T-cell (primary cell): ENCODE measurements at places on chromosomes 4 and X.

- no peaks in the 10 kb centered on the region for H3K27me3 ChIP-seq
- no peak overlapping the region for H3K4me3 ChIP-seq
- H3K36me3 ChIP-seq: no peaks in the 10 kb centered on the region
Observed at GRCh38 chrX:142804085-142804484, 221.6 kb upstream of the SPANXN4 start.

- H3K4me3 ChIP-seq: no peak overlapping the region
- DNase-seq: no peak
- H3K36me3 ChIP-seq: no peaks in the 10 kb centered on the region
- no peaks in the 10 kb centered on the region for H3K27me3 ChIP-seq
- no peak overlapping the region for H3K27ac ChIP-seq
Observed at GRCh38 chrX:138890491-138890890, 179.0 kb upstream of the FGF13 start.

- no peak overlapping the region for H3K4me3 ChIP-seq
- H3K4me1 ChIP-seq: no peaks in the 10 kb centered on the region
- H3K27ac ChIP-seq: no peak overlapping the region
Observed at GRCh38 chr4:171288816-171289432, 524.3 kb upstream of the GALNTL6 start.

- no peak overlapping the region for H3K4me3 ChIP-seq
- H3K27me3 ChIP-seq: no peaks in the 10 kb centered on the region
- no peaks in the 10 kb centered on the region for H3K4me1 ChIP-seq
- H3K36me3 ChIP-seq: no peaks in the 10 kb centered on the region
Observed at GRCh38 chr4:38958453-38959190, 73.6 kb downstream of the TMEM156 start.

DNA sequence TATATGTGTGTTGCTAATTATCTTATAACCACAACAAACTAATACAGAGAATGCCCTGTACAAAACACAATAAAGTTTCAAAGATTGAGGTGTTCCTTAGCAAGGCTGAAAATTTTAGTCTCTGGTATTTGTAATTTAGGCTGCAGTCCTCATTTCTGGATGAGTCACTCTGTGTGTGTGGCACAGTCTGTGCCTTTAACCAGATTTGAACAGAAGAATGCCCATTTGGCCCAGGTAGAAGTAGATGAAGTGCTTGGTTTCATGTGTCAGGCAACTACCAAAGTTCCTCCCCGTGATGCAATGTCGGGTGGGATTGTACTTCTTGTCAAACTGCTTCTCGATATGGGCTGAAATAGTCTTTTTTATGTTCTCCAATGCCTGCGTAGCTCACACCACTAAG is 91.6 kb upstream of the H2AZ1 start:
- no peaks in the 10 kb centered on the region for H3K36me3 ChIP-seq
- no peak overlapping the region for H3K27ac ChIP-seq
- no peaks in the 10 kb centered on the region for H3K27me3 ChIP-seq
- no peak overlapping the region for H3K4me3 ChIP-seq

- DNase-seq: no peak
- H3K4me3 ChIP-seq: no peak within 1 kb of the TSS
- no peak within 1 kb of the TSS for H3K27ac ChIP-seq
- no peaks in the 10 kb centered on the region for H3K36me3 ChIP-seq
- H3K27me3 ChIP-seq: peaks cover 8% of the 10 kb centered on the region
Observed at GRCh38 chr4:163473576-163473975, at the start of gene TKTL2. Gene TKTL2 (minus strand): TSS chr4:163473754. CDS start chr4:163473734, 20 bp downstream.

GRCh38 chr4:2340272-2341061 is 78.0 kb downstream of the ZFYVE28 start:
- H3K36me3 ChIP-seq: peaks cover 24% of the 10 kb centered on the region
- no peak for DNase-seq
- H3K27ac ChIP-seq: no peak overlapping the region
- H3K4me3 ChIP-seq: no peak overlapping the region
- no peaks in the 10 kb centered on the region for H3K27me3 ChIP-seq

DNA sequence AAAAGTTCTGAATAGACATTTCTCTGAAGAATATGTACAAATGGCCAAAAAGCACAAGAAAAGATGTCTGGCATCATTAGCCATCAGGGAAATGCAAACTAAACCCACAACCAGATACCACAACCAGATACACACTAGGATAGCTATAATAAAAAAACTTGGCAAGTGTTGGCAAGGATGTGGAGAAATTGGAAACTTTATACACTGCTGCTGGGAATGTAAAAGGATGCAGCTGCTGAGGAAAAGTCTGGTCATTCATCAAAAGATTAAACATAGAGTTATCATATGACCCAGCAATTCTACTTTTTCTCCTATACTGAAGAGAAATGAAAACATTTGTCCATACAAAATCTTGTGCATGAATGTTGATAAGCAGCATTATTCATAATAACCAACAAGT is 92.3 kb downstream of the UCHL1 start:
- no peaks in the 10 kb centered on the region for H3K36me3 ChIP-seq
- H3K27me3 ChIP-seq: no peaks in the 10 kb centered on the region
- H3K4me1 ChIP-seq: no peaks in the 10 kb centered on the region
- no peak overlapping the region for H3K27ac ChIP-seq

DNA sequence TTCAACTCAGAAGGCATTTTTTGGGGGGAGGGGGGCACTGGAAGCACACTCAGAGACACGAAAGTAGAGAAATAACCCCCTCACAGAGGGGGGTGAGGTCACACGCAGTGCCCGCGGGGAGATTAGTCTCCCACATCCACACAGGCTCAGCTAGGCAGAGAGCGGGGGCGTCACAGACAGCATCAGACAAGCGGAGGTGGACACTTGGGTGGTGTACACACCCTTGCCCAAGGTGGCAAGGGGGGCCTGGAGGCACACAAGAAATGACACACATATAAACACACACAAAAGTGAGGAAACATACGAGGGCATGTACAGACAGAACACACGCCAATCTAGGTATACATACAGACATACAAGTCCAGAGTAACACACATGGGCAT is 637 bp upstream of the SYN1 start:
- H3K27me3 ChIP-seq: no peaks in the 10 kb centered on the region
- DNase-seq: no peak
- peaks cover 25% of the 10 kb centered on the region for H3K4me1 ChIP-seq
- H3K36me3 ChIP-seq: no peaks in the 10 kb centered on the region
- no peak overlapping the region for H3K27ac ChIP-seq
- H3K4me3 ChIP-seq: no peak overlapping the region

DNA sequence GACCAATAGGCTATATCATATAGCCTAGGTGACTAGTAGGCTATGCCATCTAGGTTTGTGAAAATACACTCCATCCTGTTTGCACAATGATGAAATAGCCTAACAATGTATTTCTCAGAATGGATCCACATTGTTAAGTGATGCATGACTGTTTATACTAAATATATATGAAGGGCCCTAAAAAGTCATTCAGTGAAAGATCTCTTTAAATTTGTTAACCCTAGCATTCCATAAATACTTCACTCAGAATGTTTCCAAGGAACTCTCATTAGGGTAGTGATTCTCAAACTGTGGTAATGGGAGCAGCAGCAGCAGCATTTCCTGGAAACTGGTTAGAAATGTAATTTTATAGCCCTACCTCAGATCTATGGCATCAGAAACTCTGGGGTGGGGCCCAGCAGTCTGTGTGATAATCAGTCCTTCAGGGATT is 74.9 kb downstream of the PRRG1 start:
- no peaks in the 10 kb centered on the region for H3K27me3 ChIP-seq
- no peak overlapping the region for H3K27ac ChIP-seq
- H3K4me3 ChIP-seq: no peak overlapping the region
- no peak for DNase-seq
- no peaks in the 10 kb centered on the region for H3K36me3 ChIP-seq

DNA sequence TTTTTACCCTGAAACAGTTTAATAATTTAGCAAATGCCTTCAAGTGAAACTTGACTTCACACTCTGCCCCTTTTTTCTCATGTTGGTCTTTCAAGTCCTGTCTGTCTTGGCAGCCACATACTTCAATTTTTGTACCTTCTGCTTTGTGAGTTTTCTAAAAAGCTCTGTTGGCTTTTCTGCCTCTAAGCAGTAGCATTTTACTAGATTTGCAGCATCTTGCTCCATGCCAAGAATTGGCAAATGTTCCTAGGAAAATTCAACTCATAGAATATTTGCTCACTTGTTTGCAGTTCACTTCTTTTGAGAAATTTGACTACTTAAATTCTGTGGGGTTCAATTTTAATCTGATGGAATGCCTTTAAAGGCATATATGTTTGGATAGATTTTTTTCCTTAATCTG is 59.2 kb downstream of the FAM47A start:
- H3K27me3 ChIP-seq: no peaks in the 10 kb centered on the region
- no peaks in the 10 kb centered on the region for H3K36me3 ChIP-seq
- no peaks in the 10 kb centered on the region for H3K4me1 ChIP-seq
- no peak for DNase-seq
- H3K4me3 ChIP-seq: no peak overlapping the region
- no peak overlapping the region for H3K27ac ChIP-seq

DNA sequence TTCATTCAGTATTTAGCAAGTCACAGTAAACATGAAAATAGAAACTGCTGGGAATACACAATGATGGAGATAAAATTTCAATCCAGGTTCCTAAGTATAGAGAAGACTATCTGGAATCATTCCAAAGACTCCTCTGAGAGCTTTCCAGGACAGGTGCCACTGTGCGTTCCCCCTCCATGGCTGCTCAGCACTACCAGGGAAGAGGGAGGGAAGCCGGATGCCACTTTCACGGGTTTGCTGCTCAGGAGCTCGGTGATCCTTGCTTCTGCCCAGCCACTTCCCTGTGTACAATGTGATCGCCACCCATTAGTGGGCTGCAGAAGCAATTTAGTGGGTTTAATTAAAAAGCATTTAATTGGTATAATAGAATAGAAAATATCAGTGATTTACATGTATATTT is 94.5 kb downstream of the FNIP2 start:
- DNase-seq: no peak
- no peak overlapping the region for H3K4me3 ChIP-seq
- H3K27me3 ChIP-seq: no peaks in the 10 kb centered on the region
- H3K36me3 ChIP-seq: peaks cover 17% of the 10 kb centered on the region
- no peaks in the 10 kb centered on the region for H3K4me1 ChIP-seq

GRCh38 chrX:149819371-149819770 is 37.6 kb downstream of the MAGEA9 start:
- no peaks in the 10 kb centered on the region for H3K27me3 ChIP-seq
- H3K4me1 ChIP-seq: no peaks in the 10 kb centered on the region
- no peak overlapping the region for H3K27ac ChIP-seq

- no peaks in the 10 kb centered on the region for H3K27me3 ChIP-seq
- DNase-seq: no peak
- no peak overlapping the region for H3K4me3 ChIP-seq
- H3K36me3 ChIP-seq: no peaks in the 10 kb centered on the region
- H3K27ac ChIP-seq: no peak overlapping the region
- H3K4me1 ChIP-seq: no peaks in the 10 kb centered on the region
Observed at GRCh38 chrX:46715997-46716396, 42.9 kb downstream of the SLC9A7 start.

GRCh38 chr4:158778712-158779111 is 9.9 kb downstream of the FNIP2 start:
- H3K36me3 ChIP-seq: no peaks in the 10 kb centered on the region
- no peaks in the 10 kb centered on the region for H3K27me3 ChIP-seq
- peaks cover 5% of the 10 kb centered on the region for H3K4me1 ChIP-seq
- H3K4me3 ChIP-seq: no peak overlapping the region
- DNase-seq: no peak

DNA sequence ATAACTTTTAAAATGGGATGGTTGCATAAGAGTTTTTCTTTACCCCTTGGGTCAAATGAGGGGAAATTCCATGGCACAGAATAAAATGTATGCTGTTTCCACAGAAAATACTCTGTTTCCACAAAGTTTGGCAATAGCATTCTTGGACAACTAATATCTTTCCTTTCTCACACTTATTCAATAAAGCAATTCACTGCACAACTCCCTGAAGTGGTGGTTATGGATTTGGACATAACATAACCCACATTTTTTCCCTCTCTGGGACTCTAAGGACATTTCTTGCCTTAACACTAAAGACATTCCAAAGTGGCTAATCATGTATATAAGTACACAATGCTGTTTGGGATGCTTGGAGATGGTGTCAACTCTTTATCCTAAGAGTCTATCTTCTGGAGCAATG is 51.7 kb upstream of the GPM6B start:
- H3K36me3 ChIP-seq: no peaks in the 10 kb centered on the region
- no peak overlapping the region for H3K27ac ChIP-seq
- H3K27me3 ChIP-seq: no peaks in the 10 kb centered on the region
- H3K4me1 ChIP-seq: no peaks in the 10 kb centered on the region

- peak overlapping the region; percentile 56 for H3K4me3 ChIP-seq
- peak overlapping the region; percentile 62 for H3K27ac ChIP-seq
- H3K4me1 ChIP-seq: peaks cover 33% of the 10 kb centered on the region
- H3K36me3 ChIP-seq: no peaks in the 10 kb centered on the region
Observed at GRCh38 chrX:136767104-136767941, 13.4 kb downstream of the ARHGEF6 start.

GRCh38 chr4:79429113-79429903 is 21.3 kb upstream of the GK2 start:
- DNase-seq: no peak
- no peaks in the 10 kb centered on the region for H3K36me3 ChIP-seq
- no peaks in the 10 kb centered on the region for H3K4me1 ChIP-seq
- no peak overlapping the region for H3K27ac ChIP-seq

DNA sequence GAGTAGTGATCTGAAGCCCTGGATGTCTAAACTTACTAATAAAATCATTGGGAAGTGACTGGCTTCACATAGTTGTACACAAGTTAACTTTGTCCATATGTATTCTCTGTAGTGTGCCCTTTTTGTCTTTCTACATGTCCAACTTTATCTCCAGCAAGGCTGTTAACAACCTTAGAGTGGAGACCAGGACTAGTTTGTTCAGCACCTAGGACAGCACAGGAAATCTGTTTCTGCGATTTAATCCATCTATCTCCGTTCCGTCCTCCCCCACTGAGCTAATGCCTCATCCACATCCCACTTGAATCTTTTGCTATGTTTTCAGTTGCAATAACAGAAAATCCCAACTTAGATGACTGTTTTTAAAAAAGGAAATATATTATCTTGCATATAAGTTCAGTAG is 3.4 kb upstream of the ARR3 start:
- no peaks in the 10 kb centered on the region for H3K27me3 ChIP-seq
- H3K4me1 ChIP-seq: no peaks in the 10 kb centered on the region
- no peak overlapping the region for H3K27ac ChIP-seq

GRCh38 chrX:77622672-77623071 is 163.3 kb downstream of the ATRX start:
- H3K36me3 ChIP-seq: no peaks in the 10 kb centered on the region
- H3K4me3 ChIP-seq: no peak overlapping the region
- H3K4me1 ChIP-seq: peaks cover 3% of the 10 kb centered on the region
- no peaks in the 10 kb centered on the region for H3K27me3 ChIP-seq
- no peak for DNase-seq

DNA sequence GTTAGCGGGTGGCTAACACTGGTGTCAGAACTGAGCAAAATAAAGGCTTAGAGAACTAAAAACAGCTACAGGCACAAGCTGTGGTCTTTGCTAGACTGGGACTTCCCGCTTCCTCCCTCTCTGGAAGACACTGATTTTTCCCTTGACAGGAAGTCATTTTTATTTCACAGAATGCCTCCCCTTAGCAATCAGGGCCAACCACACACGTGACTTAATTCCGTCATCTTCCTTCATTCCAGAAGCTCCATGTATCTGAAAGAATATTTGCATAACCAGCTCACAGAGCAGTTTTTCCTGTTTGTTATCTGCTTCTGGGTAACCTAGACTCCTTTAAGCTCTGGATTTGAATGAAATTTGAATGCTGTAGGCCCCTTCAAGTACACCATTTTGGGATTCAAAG is 327.5 kb upstream of the FRG1 start:
- H3K36me3 ChIP-seq: no peaks in the 10 kb centered on the region
- DNase-seq: no peak
- no peaks in the 10 kb centered on the region for H3K4me1 ChIP-seq
- H3K27ac ChIP-seq: no peak overlapping the region
- H3K27me3 ChIP-seq: no peaks in the 10 kb centered on the region
